Stimulated activated CD8-positive, alpha-beta memory T cell treated with anti-CD3 and anti-CD28 coated beads, Interleukin-4, amount 100 ng/mL, for 1 hour (primary cell): ENCODE measurements at places on chromosomes 3 and 15.

DNA sequence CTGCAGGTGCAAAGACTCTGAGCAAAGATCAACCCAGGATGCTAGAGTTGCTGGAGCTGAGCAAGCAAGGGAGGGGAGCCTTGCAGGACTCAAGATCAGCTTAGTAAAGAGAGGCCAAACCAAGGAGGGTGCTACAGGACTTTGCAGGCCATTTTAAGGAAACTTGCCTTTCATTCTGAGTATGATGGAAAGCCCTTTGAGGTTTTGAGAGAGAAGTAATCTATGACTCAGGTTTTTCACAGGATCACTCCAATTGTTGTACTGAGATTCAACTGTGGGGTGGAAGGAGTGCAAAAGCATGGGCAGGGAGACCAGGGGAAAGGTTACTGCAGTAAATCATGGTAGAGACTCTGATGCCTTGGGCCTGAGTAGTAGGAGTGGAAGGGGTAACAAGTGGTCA, 260.4 kb upstream of the GPR149 start:
- no peak for DNase-seq

DNA sequence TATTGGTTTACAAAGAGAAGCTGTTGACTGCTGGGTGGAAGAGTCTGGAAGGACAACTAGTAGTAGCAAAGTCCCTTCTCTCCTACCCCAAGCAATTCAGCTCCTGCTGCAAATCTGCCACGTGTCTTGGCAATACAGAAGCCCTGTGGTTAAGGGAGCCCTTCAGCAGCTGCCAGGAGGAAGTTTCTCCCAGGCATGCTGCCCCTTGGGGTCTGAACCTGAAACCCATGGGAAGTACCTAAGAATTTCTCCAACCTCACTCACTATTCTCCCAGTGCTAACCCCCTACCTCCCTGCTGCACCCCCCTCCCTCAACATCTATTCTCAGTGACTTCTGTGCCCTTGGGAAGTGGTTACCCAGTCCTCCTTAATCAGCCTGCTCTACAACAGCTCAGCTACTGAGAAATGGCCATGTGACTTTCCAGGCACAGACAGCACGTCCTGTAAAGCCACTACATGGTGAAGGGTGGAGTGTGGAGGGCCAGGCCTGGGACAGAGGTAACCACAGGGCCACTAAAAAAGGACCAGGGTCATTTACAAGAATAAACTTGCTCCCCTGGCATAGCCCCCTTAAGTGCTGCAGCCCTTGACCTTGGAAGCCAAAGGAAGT, 316.6 kb downstream of the NTRK3 start:
- DNase-seq = no peak

- DNase-seq = no peak
Observed at GRCh38 chr15:90036806-90037510, 35.8 kb downstream of the ZNF710 start.

DNA sequence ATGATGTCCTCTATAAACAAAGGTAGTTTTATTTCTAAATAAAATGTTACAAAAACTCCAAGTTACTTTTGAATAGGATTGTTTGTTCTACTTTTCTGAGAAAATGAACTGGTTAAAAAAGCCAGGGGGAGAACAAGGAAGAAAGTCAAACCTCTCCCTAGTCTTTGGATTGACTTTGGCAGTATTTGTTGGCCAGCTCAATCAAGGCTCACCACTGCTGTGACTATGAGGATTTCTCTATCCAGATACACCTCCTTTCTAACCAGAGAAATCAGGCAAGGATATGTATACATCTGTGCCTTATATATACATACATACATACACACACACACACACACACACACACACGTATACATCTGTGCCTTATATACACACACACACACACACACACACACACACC, 107.8 kb downstream of the FEZF2 start:
- DNase-seq = no peak

- DNase-seq = no peak
Observed at GRCh38 chr15:92413510-92413909, 19.8 kb downstream of the ST8SIA2 start.

DNA sequence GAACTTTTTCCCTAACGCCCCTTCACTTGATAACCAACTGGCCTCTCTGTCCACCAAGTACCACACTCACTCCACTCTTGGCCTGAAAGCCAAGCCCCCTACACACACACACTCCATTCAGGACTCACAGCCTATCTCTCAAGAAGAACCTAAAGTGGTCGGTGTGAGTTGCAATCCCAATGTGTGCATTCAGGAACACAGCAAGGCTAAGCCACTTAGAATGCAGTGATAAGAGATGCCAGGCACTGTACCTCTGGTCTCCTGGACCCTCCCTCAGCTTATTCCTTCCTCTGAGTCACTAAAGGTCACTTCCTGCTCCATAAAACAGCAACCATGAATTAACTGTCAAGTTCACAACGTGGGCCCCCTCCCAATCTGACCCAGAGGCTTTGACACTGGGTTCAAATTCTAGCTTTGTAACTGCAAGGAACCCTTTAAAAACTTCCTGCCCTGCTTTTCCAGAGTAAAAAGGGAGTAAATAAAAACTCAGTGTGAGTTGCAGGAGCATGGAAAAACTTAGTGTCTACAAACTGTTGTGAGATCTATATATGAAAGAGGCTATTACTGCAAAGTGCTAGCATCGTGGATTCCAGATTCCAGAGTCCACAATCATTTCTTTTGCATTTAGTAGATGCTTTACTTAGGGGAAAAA, 17.6 kb upstream of the KCNMB3 start:
- DNase-seq = no peak

DNA sequence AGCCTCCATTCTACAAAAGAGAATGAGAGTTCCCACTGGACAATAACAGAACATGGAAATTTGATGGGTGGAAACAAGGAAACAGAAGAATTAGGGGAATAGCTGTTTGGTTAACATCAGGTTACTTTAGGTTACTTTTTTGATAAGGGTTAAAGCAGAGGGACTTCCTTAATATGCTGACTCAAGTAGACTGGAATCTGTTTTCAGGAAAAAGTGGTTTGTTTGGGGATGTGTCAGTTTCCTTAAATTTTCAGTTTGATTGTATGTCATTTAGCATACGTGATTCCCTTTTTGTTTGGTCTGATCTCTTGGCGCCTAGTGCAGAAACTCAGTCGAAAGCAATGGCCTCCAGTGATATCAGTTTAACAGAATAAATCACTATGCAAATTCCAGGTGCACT, 411.8 kb upstream of the GRM7 start:
- DNase-seq = no peak

GRCh38 chr3:150556792-150557191, 10.2 kb downstream of the EIF2A start:
- no peak for DNase-seq

DNA sequence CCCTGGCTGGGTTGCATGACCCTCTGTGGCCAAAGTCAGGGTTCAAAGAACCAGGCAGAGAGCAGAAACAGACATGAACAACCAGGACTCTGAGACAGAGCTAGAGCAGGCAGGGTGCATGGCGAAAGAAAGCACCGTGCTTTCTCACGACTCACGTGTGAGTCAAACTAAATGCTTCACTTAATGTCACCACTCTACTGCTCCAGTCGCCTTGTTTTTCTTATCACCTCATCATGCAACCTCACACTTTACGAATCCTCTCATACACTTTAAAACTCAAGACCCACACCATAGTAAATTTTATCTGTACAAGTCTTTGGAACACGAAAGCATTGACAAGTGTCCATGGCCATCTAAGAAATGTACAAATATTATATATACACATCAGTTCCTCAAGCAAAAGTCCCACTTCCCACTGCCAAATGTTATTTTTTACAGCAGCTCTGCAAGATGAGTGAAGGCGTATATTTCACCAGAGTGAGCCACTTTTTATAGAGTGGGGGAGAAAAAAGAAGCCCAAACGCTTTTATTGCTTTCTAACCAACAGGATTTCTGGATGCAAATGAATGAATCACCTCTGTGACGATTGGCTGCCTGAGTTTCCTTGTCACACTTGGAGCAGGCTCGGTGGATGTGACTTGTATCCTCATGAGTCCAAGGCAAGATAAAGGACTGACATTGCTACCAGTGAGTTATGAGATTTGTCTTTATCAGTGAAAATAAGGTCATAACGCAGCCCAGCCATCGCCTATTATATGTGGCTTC, 16.0 kb upstream of the MEGF11 start:
- no peak for DNase-seq

DNA sequence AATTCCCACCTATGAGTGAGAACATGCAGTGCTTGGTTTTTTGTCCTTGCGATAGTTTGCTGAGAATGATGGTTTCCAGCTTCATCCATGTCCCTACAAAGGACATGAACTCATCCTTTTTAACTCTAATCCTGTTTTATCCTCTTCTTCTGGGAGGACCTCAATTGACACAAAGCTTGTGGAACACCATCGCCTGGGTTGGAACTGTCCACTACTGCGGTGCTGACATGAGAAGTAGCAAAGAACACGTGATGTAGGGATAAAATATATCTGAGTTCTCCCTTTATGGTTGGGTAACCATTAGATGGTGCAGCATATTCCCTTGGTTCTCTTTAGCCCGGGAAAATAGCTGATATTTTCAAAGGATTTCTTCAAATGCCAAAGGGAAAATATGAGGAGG, 105.3 kb upstream of the TOPAZ1 start:
- no peak for DNase-seq

- DNase-seq = no peak
Observed at GRCh38 chr3:48856469-48856868, 8.8 kb upstream of the PRKAR2A start.

DNA sequence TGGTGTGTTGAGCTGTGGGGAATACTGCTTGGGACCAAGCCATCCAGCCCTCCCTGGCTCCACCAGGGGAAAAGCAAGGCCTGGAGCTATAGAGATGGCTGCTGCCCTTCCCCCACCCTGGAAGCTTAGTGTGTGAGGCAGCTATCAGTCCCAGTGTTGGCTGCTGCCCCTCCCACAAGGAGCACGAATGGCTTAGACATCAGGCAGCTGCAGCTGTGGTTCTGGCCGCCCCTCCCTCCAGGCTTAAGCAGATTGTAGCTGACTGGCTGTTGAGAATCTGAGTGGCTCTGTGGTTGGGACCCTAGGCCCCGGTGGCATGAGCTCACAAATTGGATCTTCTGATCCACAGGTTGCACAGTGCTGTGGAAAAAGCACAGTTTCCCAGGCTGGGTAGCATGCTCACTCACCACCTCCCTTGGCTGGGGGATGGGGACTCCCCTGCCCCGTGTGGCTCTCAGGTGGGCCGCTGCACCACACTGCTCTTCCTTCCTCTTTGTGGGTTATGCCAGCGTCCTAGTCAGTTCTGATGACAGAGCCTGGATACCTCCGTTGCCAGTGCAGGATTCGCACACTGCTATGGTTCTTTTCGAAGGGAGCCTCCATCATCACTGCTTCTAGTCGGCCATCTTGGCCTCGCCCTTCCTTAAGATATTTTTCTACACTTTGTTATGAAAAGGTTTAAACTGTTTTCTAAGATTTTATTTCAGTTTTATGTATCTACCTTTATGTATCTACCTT, 21.2 kb upstream of the SUCNR1 start:
- DNase-seq = no peak

DNA sequence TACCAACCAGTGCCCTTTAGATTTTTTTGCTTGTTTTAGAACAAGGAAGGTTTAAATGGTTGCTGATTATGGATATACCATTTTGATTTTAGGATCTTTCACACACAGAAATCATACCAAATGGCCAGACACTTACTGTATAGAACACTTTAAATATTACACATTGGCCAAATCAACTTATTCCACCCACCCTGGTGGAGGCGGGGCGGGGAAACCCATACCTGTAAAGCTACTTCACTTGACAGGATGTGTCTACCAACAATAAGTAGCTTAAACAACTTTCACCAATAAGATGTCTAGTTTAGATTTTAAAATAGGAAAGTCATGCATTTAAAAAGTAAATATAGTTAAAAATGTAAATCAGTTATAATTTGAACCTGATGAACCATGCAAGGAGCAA, 17.0 kb upstream of the SFMBT1 start:
- DNase-seq = no peak

DNA sequence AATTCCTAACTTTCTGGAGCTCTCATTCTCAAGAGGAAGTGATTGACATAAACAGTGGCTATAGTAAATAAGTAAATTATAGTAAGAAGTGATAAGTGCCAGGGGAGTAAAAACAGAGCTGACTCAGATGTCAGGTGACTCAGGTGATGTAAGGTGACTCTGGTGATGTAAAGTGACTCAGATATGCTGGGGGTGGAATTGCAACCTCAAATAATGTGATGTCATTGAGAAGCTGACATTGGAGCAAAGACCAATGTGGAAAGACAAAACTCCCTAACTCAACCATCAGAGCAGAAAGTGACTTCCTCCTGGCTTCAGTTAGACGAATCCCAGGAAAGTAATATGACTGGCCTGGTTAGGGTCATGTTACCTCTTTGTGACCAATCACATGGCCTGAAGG, 144.2 kb upstream of the SNTN start:
- DNase-seq = no peak

DNA sequence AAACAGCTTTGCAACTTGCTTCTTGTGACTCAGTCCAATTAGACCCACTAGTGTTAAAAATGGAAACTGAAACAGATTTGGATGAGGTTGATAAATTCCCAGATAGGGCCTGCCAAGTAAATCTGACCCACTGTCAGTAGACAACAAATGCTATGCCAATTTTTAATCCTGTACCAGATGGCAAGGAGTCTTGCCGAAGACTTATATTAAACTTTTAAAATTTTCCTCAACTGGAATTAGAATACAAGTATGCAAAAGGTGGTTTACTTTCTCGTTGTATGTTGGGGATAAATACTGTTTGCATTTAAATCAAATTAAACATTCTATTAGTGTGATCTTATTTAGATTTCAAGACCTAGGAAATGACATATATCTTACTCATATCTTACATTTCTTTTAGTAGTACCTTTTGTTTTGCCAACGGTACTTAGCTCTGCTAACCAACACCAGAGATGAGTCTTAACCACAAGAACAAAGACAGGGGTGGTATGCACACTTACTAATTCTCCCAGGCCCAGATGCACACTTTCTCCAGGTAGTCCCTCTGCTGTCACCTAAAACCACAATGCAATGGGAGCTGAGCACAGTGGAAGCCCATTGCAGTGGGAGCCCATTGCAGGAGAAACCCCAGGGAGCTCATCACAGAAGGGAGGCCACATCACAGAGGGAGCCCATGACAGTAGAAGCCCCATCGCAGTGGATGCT, 77.8 kb downstream of the WWTR1 start:
- no peak for DNase-seq
